ENCODE measurements at places on chromosomes 16 and 17. TPM values are rescaled to one million over a fixed set of nuclear protein-coding genes. Genes with fewer than 3 reads are reported as not detected.

DNA sequence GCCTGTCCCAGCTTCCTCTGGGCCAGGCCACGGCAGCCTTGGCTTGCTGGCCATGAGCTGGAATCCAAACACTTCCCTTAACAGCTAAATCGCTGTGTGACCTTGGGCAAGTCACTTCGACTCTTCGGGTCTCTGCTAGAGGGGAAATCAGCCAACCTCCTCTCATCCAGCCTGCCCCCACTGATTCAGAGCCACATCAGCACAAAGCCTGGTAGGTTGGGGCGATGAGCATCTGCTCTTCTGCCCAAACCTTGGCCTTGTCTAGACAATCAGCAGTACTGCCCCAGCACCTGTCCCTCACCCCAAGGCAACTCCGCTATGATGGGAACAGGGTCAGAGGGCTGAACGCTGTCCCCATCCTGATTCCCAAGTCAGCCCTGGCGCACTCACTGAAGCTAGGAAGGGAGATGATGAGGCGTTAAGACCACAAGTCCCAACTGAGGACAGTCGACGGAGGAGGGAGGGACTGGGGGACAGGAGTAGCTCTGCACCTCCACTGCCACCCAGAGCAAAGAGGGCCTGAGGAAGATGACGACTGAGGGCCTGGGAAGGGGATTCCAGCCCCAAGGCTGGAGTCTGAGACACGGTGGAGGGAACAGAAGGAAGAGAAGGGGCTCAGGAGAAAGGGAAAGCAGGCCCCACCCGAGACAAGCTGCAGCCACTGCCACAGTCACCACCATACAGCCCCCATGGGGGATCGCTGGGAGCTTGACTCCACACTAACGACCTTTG, 1.3 kb downstream of the CLUH start:
- DNase-seq, result no peak

- DNase-seq, result no peak
These were observed 3.2 kb downstream of the MCRIP1 start for GRCh38 chr17:81829858-81830257.

- peak; percentile 42 for DNase-seq
These were observed 13.4 kb downstream of the CD300E start for GRCh38 chr17:74610108-74610507.

DNA sequence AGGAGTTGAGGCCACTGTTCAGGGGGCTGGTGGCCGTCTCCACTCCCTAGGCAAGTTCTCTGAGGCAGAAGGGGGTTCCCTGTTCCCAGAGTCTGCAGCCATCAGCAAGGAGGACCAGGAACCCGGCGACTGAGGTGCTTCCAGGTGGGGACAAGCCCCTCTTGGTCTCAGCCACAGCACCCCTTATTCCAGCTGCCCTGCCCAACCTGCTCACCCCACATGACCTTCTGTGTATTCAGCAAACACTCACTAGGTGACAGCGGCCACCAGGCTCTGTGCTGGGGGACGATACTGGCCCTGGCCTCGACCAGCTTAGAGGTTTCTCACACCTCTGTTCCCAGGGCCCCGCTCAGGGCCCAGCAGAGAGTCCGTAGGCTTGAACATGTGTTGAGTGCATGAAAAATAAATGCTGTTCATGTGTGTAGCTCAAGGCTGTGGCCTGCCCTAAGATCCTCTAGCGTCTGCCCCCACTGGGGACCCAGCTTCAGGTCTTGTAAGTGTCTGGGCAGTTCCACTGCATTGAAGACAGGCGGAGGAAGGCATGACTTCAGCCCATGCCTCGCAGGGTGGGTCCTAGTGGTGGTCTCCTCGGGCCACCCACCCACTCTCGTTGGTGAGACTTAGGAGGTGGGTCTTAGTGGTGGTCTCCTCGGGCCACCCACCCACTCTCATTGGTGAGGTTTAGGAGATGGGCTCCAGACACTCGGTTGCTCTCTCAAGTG, 44.2 kb downstream of the NT5M start:
- DNase-seq, result no peak

GRCh38 chr16:3879258-3879886, 1.1 kb downstream of the CREBBP start:
- DNase-seq, result peak; percentile 33

- no peak for DNase-seq
These were observed at the start of gene BICDL2 for GRCh38 chr16:3036726-3037315. BICDL2 (minus strand) TSS chr16:3036944; CDS start chr16:3035496, 1,448 bp downstream.

DNA sequence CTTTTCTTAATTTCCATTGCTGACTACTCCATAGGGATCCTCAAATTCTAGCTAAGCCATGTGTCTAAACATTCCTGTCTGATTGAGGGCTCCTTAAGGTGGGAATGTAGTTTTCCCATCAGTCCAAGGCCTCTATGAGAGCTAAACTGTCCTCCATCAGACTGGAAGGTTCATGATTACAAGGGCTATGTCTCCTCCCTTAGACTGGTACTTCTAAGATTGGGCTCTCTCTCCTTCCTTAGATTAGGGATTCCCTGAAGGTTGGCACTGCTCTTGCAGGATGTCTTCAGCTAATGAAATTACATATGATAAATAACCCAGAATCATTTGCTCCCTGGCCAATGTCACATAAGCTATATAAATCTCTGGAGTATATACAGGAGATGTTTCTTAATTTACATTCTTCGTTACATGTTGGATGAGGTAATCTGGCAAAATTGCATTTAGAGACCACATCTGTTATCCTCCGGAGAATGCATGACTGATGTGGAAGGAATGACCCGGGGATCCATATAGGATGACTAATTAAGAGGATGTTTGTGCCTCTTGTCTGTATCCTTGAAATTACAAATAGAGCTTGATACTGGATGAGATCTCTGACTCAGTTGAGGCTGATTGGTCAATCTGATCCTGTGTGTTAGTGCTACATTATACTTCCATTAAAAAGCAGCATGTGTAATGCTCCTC, 14.2 kb downstream of the B4GALNT2 start:
- DNase-seq, result no peak

DNA sequence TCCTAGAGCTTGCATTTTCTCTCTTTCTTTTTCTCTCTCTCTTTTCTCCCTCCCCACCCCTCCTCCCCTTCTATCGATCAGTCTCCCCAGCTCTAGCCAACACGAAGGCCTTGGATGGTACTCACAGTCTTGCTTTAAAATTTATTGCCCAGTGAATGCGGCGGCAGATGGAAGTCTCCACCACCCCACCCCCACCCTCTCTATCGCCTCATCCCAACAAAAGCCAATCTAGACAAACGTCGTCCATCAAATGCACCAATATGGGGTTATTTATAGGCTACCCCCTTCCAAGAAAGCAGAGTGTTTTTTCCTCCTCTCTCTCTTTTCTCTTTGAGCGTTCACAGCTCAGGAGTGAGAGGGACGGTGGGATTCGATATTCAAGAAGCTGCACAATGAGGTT, 10.5 kb upstream of the NGFR start:
- DNase-seq, result no peak

DNA sequence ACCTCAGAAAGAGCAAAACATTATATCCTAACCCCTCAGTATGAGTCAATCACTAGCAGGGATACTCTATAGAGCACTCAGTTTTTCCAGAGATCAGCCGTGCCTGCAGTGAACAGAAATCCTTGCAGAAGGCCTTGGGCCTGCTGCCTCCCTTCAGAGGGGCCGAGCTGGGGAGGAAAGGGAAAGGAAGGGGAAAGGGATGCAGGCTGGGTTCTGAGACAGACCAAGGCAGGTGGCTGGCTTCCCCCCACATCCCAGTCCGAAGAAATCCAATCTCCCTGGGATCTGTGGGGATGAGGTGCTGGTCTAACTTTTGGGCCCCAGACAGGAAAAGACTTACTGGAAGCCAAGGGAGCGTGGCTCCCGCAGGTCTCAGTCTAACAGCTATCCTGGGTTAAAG, 25.3 kb downstream of the SRL start:
- DNase-seq, result no peak

- no peak for DNase-seq
These were observed 10.8 kb upstream of the NAGLU start for GRCh38 chr17:42525221-42525620.

Gene SPATA32
- total RNA-seq, result 0.55 TPM

Gene RASD1
- total RNA-seq, result 0.58 TPM

Gene MEOX1
- 5.4 TPM for total RNA-seq

Gene CALB2
- total RNA-seq, result not detected

DNA sequence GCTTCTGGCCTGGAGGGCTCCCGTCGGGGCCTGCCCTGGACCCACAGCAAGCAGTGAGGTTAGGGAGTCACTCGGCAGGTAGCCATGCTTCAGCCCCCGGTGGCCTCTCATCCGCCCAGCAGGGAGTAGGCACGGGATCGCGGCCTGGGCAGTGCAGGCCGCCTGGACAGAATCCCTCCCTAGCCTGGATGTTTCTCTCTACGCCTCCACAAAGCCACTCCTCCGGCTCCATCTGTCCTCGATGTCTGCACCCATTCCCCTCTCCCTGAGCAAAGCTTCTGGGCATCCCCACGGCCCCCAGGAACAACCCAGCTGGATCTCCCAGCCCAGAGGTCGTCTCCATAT, 145.2 kb downstream of the RBFOX3 start:
- DNase-seq, result no peak

Gene IL17C
- not detected for total RNA-seq

Gene LPCAT2
- total RNA-seq, result 0.37 TPM

DNA sequence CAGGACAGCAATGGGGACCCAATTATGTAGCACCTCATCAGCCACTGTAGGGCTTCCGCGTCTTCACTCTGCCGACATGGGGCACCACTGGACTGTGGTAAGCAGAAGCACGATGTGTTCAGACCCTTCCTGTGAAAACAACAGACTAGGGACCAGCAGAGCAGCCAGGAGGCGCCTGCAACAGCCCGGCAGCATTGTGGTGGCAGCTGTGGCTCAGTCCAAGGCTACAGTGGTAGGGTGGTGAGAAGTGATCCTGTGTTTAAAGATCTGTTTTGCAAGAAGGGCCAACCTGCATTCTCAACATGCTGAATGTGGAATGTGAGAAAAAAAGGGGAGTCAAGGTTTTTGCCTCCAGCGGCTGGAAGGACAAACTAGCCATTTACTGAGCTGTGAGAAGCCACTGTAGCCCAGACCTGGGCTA, 80.8 kb downstream of the GAS7 start:
- no peak for DNase-seq

DNA sequence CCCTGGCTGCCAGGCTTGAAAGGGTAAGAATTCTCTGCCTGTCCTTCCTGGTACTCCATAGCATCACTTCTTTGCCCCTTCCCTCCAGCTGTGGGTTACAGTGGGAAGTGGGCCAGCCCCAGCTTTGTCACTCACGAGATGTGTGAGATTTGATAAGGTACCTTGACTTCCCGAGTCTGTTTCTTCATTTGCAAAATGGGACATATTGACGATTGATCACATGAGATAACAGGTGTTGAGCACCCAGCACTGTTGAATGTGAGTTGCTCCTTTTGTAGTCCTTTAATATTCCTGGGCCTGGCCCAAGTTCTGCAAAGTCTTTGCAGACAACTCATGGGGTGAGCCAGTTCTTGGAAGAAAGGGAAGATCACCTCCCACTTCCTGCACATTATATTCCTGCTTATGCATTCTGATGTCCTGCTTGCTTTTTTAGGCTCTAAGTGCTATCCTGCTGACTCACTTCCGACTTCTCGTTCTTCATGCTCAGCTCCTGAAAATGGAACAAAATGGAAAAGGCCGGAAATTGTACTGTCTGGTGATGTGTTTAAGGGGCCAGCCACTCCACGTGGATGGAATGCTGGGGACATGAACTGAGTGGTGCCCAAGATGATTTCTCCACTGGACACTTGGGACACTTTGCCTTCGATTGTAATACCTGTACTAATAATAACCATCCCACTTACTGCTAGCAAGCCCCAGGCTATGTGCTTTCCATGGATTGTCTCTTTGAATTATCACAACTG, 8.3 kb upstream of the NLK start:
- DNase-seq, result no peak

- DNase-seq, result no peak
These were observed 104.9 kb downstream of the ABCC12 start for GRCh38 chr16:48050871-48051270.

Gene TMEM98
- not detected for total RNA-seq

- DNase-seq, result no peak
These were observed 479.8 kb upstream of the GOT2 start for GRCh38 chr16:59213952-59214351.

DNA sequence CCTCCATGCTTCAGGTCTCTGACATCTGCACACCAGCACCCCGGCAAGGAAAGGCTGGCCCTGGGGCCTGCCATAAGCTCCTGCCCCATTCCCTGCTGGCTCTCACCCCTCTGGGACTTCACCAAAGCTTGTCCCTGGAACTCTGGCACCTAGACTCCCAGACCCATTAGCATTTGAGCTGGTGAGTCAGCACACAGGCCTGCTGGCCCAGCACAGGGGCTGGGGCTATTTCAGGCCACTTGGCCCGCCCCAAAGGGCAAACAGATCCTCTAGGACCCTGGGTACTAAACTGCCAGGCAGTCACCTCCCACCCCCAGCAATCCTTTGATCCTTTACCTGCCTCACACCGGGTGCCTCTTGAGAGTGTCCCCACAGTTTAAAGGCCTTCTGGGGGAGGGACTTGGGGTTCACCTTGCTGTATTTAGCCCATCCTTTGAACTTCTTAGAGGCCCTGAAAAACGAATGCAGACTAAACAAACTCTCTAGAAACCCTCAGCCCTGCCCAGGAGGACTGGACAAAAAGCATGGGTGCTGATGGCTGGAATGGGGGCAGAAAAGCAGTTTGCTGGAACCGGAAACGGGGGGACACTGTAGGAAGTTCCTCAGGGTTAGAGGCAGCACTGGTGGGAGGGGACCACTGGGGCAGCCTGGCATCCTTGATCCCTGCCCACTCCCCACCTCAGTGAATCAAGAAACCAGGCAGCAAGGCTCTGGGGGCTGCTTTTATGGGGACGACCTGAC, 3.2 kb upstream of the SAMD14 start:
- no peak for DNase-seq

- no peak for DNase-seq
These were observed 32.1 kb downstream of the CDK5RAP3 start for GRCh38 chr17:48002916-48003416.

- DNase-seq, result no peak
These were observed 10.0 kb downstream of the RGS11 start for GRCh38 chr16:265711-266110.

Gene ZFP3
- 3.5 TPM for total RNA-seq

Gene CANT1
- 74.4 TPM for total RNA-seq

Gene CCL7
- not detected for total RNA-seq

DNA sequence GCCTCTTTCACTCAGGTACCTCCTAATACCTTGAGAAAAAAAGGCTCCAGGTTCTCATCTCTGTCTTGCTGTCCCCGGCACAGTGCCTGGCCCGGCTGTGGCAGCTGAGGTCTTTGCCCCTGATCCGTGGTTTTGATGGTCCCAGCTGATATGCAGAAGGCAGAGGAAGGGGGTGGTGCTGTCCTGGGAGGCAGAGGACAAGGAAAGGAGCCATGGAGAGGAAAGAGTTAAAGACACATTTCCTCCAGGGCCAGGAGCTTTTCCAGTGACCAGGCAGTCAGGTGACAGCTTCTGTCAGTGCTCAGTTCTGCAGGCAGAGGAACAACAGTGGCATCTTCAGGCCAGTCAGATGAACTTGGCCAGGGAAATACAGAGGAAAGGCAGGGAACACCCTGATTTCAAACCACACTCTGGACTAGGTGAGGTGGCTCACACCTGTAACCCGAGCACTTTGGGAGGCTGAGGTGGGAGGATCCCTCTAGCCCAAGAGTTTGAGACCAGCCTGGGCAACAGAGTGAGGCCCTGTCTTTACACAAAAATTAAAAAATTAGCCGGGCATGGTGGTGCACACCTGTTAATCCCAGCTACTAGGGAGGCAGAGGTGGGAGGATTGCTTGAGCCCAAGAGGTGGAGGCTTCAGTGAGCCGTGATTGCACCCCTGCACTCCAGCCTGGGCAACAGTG, 3.3 kb upstream of the COG1 start:
- DNase-seq, result no peak

- no peak for DNase-seq
These were observed 21.1 kb downstream of the CES1 start for GRCh38 chr16:55811811-55812210.

Gene SCIMP
- total RNA-seq, result not detected

- DNase-seq, result no peak
These were observed 49.8 kb upstream of the USP7 start for GRCh38 chr16:9013508-9013864.

All from activated CD8-positive, alpha-beta T cell treated with anti-CD3 and anti-CD28 coated beads, Interleukin-2, amount 10 ng/mL, durations not matched to agents 7 days and 5 days (primary cell).